ENCODE measurements at places on chromosomes 5 and 9. TPM values are rescaled to one million over a fixed set of nuclear protein-coding genes. Genes with fewer than 3 reads are reported as not detected.

Gene PIP5K1B
- total RNA-seq, result 0.13 TPM

Gene TBC1D2
- 17.6 TPM for total RNA-seq

Gene FAM169A
- total RNA-seq, result 0.13 TPM

Gene CREBRF
- 20.8 TPM for total RNA-seq

Gene ECSCR
- total RNA-seq, result 2.2 TPM

Gene DNAH5
- total RNA-seq, result 0.20 TPM

Gene DCAF10
- 61.9 TPM for total RNA-seq

Gene COX7C
- 180 TPM for total RNA-seq

Gene KCNIP1
- not detected for total RNA-seq

Gene MIGA2
- total RNA-seq, result 34.1 TPM

Gene FBN2
- total RNA-seq, result 146 TPM

Gene PCDHGB6
- 4.8 TPM for total RNA-seq

Gene PROB1
- 1.3 TPM for total RNA-seq

Gene PGM5
- 33.3 TPM for total RNA-seq

All from smooth muscle cell of the pulmonary artery (primary cell).